ENCODE measurements at places on chromosomes 5 and 9.

- DNase-seq = no peak
Measured at GRCh38 chr9:132020272-132020671, 59.4 kb downstream of the MED27 start.

GRCh38 chr5:34517249-34517648, 138.9 kb upstream of the RAI14 start:
- no peak for DNase-seq

GRCh38 chr5:37043693-37044092, 167.1 kb downstream of the NIPBL start:
- DNase-seq = no peak

DNA sequence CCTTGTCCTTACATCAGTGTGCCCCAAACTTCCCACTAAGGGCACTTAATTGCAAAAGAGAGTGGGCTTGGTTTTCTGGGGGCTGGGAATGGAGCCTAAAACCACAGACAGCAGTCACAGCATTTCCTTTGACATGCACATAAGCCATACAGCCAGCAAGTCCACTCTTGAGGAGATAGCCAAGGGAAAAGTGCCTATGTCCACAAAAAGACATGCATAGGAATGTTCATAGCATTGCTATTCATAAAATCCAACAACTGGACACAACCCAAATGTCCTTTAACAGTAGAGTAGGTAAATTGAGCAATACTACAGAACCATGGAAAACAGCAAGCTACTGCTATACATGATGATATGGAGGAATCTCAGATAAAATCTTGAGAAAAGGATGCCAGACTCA, 11.7 kb upstream of the FAT2 start:
- no peak for DNase-seq

DNA sequence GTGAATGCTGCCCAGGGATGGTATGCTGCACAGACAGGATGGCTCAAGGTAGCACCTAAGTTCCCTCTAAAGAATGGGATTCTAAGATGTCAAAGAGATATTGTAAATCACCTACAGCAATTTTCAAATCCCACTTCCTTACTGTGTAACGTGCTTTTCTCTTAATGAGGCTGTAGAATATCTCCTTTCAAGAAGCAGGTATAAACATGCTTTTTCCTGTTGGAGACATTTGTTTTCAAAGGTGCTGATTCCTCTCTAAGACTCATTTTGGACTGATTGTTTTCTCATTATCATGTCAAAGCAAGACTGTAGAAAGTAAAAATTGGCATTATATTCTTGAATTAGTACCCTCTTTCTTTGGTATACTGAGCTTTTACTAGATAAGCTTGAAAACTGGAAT, 412.6 kb upstream of the PAPPA start:
- no peak for DNase-seq

DNA sequence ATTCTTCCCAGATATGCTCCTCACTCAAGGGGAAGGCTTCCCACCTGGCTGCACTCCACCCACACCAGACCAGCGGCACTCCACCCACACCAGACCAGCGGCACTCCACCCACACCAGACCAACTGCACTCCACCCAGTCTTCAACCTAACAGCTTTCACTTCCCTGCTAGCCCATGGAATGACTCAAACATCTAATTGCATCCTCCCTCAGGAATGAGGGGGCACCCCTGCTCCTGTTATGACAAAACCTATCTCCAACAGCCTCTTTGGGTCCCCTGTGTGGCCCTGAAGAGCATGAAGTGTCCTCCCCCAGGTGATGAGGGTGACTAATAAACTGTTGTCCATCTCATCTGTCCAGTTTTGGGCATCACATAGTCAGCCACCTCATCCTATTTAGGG, 556.6 kb upstream of the TUSC1 start:
- DNase-seq = no peak

- DNase-seq = no peak
Measured at GRCh38 chr9:88503081-88503844, 31.7 kb upstream of the NXNL2 start.
